ENCODE measurements at places on chromosomes 5 and 9.

DNA sequence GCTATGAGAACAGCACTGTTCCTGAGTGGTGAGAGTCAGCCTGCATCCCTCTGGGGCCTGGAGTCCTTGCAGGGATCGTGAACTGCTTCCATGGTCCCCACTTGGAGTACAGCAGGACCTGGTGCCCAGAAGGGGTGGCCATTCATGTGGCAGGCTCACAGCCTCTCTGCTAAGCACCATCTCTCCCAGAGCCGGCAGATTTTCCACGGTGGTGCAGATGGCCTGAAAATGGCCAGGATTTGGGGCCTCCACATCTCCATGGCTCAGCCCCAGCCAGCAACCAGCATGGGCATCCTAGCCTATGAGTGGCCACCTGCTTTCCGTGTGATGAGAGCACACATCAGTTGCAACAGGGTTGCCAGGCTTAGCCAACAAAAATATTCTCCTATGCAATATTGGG lies 33.9 kb upstream of the SEMA4D start:
- no peak for DNase-seq

DNA sequence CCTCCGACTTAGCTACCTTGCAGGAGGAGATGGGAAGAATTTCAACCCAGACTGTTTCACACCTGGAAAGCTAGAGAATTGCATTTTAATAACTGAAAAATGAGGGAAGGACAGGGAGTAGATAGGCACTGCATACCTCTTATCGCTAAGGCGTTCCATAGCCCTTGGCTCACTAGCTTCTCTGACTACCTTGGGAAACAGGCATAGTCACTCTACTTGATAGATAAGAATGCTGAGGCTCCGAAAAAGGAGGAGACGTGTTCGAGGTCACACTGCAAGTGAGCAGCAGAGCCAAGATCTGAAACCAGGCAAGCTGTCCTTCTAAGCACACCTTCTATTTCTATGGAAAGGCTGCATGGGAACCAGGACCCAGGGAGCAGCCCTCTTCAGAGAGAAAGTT lies 168.9 kb downstream of the CRB2 start:
- DNase-seq: no peak

DNA sequence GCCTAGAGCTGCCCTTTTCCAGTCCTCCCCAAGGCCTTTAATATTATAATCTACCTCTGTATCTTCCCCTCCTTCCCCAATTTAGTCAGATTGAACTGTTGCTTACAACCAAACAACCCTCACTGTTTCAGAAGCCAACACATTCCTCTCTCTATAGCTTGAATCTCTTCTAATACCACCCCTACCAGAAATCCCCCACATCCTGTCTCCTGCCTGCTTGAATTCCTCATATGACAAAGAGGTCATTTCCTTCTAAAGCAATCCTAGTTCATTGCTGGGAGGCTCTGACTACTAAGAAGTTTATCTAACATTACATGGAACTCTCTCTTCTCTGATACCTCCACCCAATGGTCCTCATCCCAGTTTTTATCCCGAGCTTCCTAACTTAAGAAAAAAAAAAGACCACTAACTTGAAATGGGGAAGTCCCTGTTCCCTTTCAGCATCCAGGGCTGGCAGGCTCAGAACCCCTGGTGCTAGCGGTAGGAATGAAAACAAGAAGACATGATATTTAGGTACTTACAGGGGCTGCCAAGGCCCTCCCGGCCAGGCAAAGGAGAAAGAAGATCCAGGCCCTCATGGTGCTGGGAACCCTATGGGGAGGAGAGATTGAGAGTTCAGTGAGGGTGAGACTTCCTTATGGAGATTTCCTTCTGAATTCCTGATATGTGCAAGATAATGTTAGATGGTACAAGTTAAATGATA lies 11.0 kb downstream of the SPARC start:
- DNase-seq: no peak

- DNase-seq: no peak
Measured at GRCh38 chr5:16510098-16510497, 44.5 kb upstream of the ZNF622 start.

- no peak for DNase-seq
Measured at GRCh38 chr5:179115845-179116524, 55.8 kb downstream of the ZNF354C start.

DNA sequence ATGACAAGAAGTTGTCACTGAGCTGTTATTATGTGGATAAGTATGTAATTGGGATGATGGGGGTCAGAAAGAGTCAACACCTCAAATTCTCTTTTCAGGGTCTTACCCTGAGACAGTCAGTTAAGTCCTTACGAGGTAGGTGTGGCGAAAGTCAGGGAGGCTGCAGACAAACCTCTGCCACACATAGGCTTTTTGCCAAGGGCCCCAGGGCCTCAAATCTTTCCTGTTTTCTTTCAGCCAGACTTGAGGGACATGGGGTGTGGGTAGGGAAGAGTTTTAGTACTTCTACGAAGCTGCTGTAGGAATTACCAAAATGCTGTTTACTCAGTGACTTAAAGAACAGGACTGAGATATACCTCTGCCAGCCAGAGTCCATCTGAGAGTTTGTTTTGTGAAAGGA lies 13.8 kb downstream of the OR2S2 start:
- no peak for DNase-seq

DNA sequence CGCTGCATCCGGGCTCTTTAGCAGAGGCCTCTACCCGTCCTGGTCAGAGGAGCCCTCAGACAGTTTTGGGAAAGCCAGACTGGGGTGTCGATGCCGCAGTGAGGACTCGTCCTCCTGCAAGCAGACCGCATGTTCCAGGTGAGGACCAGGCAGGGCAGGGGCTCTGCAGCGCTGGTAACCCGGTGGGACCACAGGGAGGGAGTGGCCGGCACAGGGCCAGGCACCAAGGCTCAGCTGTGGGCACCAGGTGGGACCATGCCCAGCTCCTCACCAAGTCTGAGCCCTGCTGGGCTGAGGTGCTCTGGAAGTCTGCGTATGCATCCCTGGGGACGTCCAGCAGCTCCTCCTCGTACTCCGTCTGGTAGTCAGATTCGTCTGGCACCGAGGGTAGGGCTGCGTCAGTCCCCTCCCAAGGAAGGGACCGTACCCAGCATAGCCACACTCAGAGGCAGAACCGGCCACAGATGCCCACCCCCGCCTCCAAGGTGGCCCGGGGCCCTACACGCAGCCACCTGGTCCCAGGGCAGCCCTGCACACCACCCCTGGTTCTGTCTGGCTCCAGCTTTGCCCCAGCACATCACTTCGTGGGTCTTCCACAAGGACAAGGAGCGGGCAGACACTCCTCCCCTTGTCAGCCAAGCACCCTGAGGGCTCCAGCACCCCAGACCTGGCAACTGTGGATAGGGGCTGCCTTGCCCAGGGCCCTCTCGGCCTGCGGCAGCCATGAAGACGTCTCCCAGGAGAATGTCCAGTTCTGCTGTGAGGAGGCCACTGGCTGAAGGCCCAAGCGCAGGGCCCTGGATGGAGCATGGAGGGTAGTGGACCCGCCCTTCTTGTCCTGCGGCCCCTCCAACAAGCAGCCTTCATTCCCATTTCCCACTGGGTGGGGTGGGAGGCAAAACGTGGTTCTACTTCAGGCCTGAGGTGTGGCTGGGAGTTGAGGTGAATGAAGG lies 1.5 kb upstream of the NSMF start:
- DNase-seq: no peak

- no peak for DNase-seq
Measured at GRCh38 chr9:95740217-95741004, 135.1 kb upstream of the ERCC6L2 start.

Data from activated CD4-positive, alpha-beta T cell treated with anti-CD3 and anti-CD28 coated beads, Interleukin-2, amount 50 U/mL, for 4 hours (primary cell).